ENCODE measurements at places on chromosomes 7 and 10.

- DNase-seq: no peak
These were observed 208.3 kb downstream of the DNAJB9 start for GRCh38 chr7:108777966-108778365.

- no peak for DNase-seq
These were observed 36.0 kb upstream of the DLD start for GRCh38 chr7:107854989-107855388.

GRCh38 chr7:30197438-30197837 lies 62.7 kb downstream of the MTURN start:
- DNase-seq: no peak

GRCh38 chr10:71082960-71083715 lies 129.2 kb upstream of the UNC5B start:
- no peak for DNase-seq

- peak; percentile 69 for DNase-seq
These were observed 39.3 kb downstream of the CUX1 start for GRCh38 chr7:101856473-101857357.

GRCh38 chr10:23694921-23695824 lies 256.3 kb downstream of the OTUD1 start:
- DNase-seq: no peak

DNA sequence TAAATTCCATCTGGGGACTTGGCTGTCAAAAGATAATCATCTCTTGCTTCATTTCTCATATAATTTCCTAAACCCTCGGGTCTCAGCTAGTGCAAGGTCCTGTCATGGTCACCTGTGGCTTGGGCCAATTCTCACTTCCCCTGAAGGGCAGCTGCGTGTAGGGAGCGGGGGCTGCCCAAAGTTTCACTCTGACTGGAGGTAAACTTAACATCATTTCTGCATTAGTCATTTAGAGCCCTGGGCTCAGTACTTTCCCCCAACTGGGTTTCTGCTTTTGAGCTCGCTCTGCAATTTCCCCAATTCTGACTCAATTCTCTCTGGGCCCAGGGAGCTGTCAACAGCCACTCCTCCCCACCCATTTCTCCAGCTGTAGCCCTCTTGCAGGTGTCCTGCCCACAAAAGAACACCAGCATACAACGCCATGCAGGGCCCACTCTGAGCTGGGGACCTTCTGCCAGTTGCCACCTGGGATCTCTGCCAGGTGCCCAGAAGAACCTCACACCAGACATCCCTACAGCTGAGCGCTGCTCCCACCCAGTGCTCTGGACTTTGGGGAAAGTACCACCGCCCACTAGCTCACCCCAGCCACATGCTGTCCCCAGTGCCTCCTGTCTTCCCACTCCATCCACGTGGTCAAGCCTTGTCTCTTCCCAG lies 37.9 kb downstream of the VOPP1 start:
- peak; percentile 59 for DNase-seq

DNA sequence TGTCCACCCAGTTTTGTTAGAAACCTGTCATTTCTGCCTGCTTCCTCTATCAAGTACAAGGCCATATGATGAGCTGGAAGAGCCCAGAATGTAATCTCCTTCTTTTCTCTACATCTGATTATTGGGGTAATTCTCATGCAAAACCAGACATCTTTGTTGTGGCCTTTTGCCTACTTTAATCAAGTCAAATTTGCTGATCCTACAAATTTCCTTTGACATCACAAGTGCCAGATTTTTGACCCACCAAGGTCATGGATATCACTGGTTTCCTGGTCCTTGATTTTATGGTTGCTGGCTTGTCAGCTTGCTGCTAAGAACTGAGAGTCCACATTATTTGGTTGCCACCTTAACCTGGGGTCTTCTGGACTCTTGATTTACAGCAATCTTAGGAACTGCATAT lies 336.1 kb downstream of the TFEC start:
- DNase-seq: no peak

DNA sequence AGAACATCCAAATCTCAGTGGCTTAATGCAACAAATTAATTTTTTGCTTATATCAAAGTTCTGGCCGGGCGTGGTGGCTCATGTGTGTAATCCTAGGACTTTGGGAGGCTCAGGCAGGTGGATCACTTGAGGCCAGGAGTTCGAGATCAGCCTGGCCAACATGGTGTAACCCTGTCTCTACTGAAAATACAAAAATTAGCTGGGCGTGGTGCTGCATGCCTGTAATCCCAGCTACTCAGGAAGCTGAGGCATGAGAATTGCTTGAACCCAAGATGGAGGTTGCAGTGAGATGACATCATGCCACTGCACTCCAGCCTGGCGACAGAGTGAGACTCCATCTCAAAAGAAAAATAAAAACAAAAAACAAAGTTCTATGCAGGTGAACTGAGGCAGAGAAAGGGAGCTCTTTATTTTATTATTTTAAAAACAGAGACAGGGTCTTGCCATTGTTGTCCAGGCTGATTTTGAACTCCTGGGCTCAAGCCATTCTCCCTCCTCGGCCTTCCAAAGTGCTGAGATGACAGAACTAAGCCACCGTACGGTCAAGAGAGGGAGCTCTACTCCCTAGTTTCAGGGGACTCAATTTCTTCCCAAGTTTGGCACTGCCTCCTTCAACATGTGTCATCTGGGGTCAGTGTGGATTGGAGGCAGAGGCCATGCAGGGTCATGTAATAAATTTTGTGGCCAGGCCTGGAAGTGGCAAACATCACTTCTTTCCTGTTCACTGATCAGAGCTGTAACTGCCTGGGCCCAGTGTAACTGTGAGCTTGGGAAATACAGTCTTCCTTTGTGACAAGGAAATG lies 2.4 kb downstream of the ADCK2 start:
- DNase-seq: no peak

GRCh38 chr7:96953676-96954513 lies 51.5 kb upstream of the DLX6 start:
- DNase-seq: no peak

DNA sequence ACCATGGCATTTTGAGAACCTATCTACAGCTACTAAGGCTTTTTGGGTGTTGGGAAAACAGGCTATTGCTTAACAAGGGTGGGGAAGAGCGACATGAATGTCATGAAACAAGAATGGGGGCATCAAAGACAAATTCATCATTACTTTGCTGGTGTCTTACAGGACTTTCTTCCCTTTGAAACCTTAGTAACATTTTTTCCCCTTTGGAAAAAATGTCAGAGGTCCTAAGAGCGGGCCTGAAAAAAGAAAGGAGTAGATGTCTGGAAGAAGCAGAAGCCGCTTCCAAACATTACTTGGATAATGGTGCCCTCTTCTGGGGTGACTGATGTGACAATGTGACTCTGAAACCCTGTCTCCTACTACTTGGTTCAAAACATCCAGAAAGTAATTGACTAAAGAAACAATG lies 3.8 kb upstream of the DDX50 start:
- no peak for DNase-seq
